ENCODE measurements at places on chromosomes 7 and 10.

DNA sequence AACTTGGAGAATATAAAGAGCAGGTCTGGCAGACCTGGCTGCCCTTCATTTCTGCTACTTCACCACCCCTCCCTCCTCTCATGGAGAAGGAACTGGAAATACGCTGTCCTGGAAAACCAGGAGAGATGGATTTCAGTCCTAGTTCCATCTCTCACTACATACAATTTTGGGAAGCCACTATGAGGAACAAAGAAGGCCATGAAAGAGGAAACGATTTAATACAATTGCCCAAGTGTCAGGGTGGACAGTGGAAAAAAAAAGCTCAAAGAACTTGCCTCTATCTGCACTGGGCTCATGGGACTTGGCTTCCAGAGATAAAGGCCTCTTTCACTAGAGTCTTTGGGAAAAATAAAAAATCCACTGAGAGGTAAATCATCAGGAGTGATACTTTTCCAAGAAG lies 561.7 kb downstream of the KCNMA1 start:
- no peak for DNase-seq

- DNase-seq = no peak
Observed at GRCh38 chr10:102841827-102842345, 4.7 kb upstream of the CYP17A1 start.

DNA sequence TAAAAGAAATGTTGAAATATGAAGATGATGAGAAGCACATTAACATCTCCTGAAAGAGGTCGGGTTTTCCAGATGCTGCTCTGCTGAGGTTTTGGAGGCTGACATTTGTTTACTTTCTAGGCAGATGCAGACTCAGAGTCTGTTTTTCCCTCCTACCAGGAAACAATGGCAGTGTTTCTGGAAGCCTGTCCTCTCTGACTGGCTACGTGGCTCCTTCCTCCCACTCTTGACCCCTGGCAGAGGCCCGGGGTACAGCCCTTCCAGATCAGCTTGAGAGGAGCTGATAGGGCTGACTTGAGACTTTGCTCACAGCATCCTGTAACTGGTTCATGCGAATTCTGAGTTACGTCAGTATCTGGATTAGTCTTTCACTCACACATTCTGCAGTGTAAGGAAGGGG lies 41.1 kb upstream of the IL15RA start:
- DNase-seq = no peak

GRCh38 chr10:78829565-78829964 lies 239.2 kb upstream of the ZMIZ1 start:
- no peak for DNase-seq
